ENCODE measurements at places on chromosomes 3 and 15.

DNA sequence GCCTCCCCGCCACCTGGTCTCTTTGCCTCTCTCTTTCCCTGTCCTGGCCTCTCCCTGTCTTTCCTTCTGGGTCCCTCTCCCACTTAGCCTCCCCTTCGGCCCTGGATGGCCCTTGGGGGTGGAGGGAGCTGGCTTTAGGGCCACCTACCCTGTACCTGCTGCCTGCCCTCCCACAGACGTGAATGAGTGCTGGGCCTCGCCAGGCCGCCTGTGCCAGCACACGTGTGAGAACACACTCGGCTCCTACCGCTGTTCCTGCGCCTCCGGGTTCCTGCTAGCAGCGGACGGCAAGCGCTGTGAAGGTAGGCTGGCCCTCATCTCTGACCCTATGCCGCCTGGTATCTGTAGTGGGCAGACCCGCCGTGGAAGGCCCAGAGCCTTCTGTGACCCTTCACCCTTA, 80.7 kb downstream of the FBLN2 start:
- no peak for DNase-seq

DNA sequence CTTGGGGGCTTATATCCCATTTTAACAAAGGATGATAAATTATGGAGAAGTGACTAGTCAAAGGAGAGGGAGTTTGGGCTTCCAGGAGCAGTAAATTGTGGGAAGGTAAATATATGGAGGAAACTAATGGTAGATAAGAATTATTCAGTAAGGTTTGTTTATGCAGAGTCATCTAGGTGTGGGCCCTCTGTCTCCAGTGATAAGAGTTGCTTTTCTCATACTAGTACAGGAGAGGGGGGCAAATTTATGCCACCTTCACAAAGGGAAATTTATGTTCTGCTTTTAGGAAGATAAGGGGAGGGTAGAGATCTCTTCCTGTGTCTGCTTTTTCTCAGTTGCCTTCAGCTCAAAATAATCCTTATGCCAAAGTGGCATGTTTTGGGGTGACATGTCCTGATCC, 383.7 kb upstream of the PPP2R3A start:
- DNase-seq: no peak

- no peak for DNase-seq
These were observed 197.1 kb downstream of the EPHB1 start for GRCh38 chr3:134992180-134992579.

GRCh38 chr15:78239811-78240210, 5.4 kb upstream of the ACSBG1 start:
- DNase-seq: no peak

GRCh38 chr15:87357637-87358313, 898.8 kb downstream of the NTRK3 start:
- no peak for DNase-seq
